ENCODE measurements at places on chromosomes 1 and 21.

DNA sequence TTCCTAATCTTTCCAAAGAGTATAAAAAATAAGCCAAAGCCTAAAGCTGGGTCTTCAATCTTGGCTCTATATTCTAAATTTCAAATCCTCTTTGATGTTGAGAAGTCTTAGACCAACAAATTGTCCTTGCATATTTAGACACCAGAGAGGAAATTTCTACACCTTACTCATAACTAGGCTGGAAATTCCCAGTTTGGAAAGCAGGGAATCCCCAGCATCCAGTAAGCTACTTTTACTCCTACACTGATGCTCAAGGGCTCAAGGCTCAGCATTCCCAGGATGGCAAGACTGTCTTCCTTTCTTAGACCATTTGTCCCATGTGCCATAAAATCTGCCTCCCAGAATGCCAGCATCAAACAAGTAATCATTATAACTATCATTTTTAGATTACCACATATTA lies 28.3 kb downstream of the PRDX6 start:
- no peak for DNase-seq

DNA sequence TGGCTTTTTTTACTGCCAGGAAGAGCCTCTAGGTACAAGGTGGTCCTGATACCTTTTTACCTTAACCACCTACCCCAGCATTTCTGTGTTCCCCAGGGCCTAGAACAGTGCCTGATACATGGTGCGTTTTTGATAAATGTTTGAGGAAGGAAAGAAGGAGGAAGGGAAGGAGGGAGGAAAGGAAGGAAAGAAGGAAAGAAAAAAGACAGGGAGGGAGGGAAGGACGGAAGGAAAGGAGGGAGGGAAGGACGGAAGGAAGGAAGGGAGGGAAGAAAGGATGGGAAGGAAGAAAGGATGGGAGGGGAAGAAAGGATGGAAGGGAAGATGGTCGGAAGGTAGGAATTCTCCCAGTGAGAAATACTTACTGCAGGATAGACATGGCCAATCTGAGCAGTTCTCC lies 12.0 kb upstream of the MAGOH start:
- DNase-seq = no peak

GRCh38 chr1:167166690-167167075 lies 54.0 kb upstream of the POU2F1 start:
- DNase-seq = no peak

DNA sequence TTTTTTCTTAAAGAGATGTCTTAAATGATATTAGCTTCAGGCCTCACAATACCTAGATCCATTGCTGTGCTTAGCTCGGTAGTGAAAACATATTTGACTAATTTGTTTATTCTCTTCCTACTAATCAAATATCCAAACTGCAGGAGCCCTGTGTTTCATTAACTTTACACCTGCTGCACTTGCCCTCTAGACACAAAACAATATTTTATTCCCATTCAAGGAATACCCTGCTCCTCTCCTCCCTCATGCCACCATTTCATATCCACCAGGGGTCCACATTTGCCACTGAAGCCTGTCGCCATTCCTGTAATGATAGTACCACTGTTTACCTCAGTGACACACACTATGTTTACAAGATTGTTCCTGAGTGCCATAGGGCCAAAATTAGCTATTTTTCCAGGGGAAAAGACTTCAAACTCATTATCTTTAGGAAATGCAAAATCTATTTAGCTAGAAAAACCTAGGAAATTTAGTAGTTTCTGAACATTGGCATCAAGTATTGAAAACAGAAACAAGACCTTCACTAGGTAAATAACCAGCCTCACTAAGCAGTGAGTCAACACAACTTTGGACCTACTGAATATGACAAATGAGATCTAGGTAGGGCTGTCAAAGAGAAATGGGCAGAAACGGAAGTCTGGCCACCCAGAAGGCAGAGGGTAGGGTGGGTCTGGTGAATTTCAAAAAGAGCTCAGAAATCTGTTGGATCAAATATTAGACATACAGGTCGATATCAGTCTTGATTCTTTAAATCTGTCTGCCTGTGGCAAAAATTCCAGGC lies 134.6 kb upstream of the KCNK1 start:
- no peak for DNase-seq

All from naive thymus-derived CD8-positive, alpha-beta T cell (primary cell).